ENCODE measurements at places on chromosomes 3 and 15.
A peak's percentile ranks its signal among the peaks of the same experiment; 100 is the strongest.

DNA sequence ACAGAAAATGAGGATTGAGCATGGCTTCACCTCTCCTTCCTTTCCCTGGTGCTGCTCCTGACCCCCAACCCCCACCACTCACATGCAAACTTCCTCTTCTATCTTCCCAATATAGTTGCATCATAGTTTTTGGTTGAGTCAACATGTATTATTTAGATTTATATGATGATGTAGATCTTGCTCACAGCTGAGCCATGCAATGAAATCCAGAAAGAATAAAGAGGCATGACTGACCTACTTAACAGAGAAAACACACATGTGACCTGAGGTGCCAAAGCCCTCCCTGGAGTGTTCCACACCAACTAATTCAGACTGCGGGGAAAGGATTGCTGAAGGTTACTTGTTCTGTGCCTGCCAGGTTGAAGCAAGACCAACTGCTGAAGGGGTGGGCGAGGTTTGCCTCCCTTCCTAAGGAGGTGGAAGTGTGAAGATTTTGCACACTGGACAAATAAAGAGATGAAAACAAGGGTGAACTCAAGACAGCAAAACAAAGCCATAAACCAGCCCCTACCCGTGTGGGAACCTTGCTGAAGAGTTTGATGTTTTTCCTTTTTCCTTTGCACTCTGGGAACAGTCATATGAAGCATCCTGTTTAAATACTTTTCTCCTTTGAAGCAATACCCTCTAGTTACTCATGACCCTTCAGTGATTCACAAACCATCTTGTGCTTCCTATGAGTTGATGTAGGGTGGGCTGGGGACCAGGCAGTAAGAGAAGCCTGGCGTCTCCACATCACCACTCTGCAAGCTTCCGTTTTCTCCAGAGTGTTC is 155.2 kb upstream of the UBE2E1 start:
- H3K4me1 ChIP-seq = no peaks in the 10 kb centered on the region
- no peak overlapping the region for H3K4me3 ChIP-seq
- DNase-seq = no peak
- no peaks in the 10 kb centered on the region for H3K36me3 ChIP-seq

GRCh38 chr3:69143612-69144011 is 21.2 kb upstream of the LMOD3 start:
- no peaks in the 10 kb centered on the region for H3K27me3 ChIP-seq
- no peak overlapping the region for H3K27ac ChIP-seq
- no peaks in the 10 kb centered on the region for H3K4me1 ChIP-seq
- H3K36me3 ChIP-seq = no peaks in the 10 kb centered on the region

DNA sequence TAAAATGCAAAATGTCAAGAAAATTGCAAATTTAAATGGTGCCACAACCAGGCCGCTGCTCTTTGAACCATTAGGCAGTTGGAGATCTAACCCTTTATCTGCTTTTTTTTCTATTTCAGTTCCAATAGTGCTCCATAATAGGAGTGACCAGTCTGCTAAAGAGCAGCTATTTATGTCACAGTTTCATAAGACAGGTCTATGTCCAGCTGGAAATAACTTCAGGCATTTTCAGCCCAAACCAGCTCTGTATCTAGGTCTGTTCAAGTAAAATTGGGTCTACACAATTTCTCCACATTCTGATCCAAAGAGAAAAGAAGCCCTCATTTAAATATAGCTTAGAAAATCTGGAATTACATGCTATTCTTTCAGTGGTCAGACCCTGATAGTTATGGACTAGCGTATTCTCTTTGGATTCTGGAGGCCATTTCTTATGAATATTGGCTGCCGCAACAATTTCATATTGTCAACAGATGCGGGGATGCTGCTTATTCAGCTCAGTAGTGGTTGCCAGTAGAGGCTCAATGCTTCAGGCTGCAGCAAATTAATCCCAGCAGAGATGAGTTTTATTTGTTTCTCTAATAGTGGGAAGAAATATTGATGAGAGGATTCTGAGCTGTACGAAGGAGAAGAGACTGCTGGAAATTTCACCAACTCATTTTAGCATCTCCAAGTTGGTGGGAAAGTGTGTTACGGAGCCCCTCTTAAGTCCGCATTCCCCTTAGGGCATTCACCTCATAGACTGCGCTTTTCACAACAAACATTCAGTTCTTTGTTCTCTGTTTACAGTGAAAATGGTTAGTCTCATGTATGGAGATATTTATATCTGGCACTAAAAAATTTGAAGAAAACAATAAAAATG is 887.0 kb downstream of the ROBO1 start:
- no peak overlapping the region for H3K4me3 ChIP-seq
- no peaks in the 10 kb centered on the region for H3K27me3 ChIP-seq
- no peaks in the 10 kb centered on the region for H3K36me3 ChIP-seq
- no peak for DNase-seq
- no peaks in the 10 kb centered on the region for H3K4me1 ChIP-seq

DNA sequence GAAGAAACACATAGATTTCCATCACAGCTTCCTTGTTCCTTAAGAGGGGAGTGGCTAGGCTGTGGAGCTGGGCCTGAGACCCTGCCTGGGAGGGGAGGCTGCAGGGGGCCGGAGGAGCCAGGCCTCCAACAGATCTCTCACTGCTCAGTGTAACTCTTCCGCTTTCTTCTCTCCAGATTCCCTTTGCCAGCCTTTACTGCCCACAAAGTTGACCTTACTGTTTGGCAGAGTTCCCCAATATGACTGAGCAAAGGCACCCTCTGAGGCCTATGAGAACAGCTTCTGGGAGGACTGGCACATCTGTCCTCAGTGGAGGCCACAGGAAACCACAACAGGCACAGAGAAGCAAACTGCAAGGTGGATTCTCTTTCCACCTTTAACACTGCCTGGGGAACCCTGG is 38.1 kb downstream of the SLCO2A1 start:
- no peaks in the 10 kb centered on the region for H3K27me3 ChIP-seq
- H3K36me3 ChIP-seq = no peaks in the 10 kb centered on the region
- DNase-seq = no peak
- peaks cover 9% of the 10 kb centered on the region for H3K4me1 ChIP-seq
- peak overlapping the region; percentile 38 for H3K27ac ChIP-seq
- no peak overlapping the region for H3K4me3 ChIP-seq

GRCh38 chr3:59131016-59131766 is 81.4 kb upstream of the CFAP20DC start:
- H3K27ac ChIP-seq = no peak overlapping the region
- no peak for DNase-seq
- H3K4me3 ChIP-seq = no peak overlapping the region

DNA sequence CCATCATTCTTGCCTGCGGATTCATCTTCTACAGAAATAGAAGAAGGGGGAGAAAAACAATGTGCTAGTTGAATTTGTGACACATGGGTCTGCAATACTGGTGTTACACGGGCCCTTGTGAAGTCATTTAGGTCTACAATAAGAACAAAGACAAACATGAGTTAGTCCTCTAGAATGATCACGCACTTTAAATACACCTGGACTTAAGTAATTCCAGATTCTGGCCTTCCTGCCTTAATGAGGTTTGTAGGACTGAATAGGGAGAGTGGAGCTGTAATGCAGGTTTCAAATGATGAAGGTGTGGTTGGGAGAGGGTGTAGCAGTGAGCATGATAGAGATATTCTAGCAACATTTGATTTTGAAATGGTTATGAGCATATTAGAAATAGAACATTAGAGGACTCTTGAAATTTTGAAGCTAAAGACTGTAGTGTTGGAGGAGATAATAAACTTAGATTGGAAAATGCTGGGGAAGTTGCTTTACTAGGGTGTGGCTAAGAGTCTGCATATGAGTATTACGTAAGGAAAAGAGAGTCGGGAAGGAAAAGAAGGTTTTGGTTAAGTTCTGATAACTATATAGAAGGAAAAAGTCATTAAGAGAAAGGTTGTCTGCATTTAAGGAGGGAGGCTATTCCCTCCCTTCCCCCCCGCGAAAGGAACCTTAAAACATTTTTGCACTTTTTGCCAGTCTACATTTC is 606 bp downstream of the EIF2A start:
- H3K4me1 ChIP-seq = peaks cover 3% of the 10 kb centered on the region
- H3K4me3 ChIP-seq = peak overlapping the region; percentile 82
- DNase-seq = no peak
- no peaks in the 10 kb centered on the region for H3K27me3 ChIP-seq
- H3K27ac ChIP-seq = peak overlapping the region; percentile 99

DNA sequence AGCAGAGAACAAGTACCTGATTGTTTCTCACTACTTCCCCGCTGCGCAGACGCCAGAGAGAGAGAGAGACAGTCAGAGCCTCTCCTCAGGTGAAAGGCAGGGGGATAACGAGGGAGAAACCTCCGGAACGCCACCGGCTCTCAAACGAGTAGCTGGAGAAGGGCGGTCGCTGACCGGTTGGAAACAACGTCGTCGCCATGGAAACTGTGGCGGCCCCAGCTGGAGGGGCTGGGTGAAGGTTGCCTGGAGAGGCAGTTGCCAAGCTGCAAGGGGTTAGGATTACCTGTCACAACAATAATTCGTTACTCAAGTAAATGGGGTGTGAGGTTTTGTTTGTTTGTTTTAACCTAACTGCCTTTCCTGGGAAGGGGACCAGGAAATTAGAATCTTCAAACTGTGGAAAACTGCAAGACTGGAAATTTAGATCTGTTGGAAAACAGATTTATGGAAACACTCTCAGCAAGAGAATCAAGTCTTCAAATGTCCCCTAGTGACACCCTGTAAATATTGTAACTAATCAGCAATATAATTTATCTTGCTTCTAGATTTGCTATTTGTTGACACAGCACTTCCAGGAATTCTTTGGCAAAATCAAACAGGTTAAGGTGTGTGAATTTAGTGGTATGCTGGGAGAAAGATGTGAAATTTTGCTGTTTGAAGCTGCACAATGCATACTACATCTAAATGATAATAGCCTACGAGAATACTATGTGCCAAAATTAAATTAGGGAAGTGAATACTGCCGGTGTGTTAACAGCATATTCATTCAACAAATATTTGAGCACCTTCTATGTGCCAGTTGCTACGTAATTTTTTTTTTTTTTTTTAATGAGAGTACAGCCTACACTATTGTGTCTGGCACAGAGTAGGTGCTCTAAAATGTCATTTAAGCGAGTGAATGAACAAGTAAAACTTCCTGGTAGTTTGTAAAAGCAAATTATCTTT is at the start of gene DNAH12:
Gene DNAH12 (minus strand): TSS at position 164 of the 945 bp plus-strand sequence. CDS start 1,474 bp downstream, outside the sequence.
- H3K36me3 ChIP-seq = no peaks in the 10 kb centered on the region
- H3K4me1 ChIP-seq = peaks cover 13% of the 10 kb centered on the region
- no peak for DNase-seq
- peak within 1 kb of the TSS; percentile 71 for H3K27ac ChIP-seq

DNA sequence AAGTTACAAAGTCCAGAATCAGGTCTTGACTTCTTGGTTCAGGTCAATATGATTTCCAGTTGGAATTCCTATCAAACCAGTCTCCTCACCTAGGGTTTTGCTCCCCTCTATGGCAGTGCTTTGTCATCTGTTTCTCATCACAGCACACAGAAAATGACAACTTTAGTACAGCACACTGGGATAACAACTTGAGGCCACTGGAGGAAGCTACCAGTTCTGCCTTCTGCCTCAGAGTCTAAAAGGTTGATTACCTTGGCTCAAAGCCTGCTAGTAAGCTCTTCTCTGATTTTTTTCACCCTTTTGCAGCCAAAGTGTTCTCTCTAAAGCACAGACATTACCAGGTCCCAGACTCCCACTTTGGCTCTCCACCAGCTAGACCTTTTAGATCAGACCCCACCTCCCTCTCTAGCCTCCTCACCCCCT is 24.8 kb upstream of the TRIM59 start:
- no peak for DNase-seq
- no peaks in the 10 kb centered on the region for H3K27me3 ChIP-seq
- H3K4me1 ChIP-seq = no peaks in the 10 kb centered on the region

DNA sequence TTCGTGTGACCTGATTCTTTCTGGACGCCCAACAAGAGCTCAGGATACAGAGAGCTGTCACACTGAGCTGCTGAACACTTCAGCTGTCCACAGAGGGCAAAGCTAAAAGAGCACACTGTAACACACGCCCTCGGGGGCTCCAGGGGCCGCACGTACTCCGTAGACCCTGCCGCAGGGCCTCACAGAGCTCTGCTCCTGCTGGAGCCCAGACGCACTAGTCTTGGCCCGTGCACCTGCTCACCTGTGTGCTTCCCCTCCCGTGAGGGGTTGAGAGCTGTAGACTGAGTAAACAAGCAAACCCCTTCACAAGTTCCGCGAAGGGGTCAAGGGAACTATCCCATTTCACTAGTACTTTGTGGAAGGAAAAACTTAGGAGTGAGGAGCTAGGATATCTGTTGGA is 30.7 kb upstream of the TUSC7 start:
- H3K27ac ChIP-seq = no peak overlapping the region
- no peaks in the 10 kb centered on the region for H3K27me3 ChIP-seq
- no peaks in the 10 kb centered on the region for H3K4me1 ChIP-seq
- no peaks in the 10 kb centered on the region for H3K36me3 ChIP-seq
- DNase-seq = no peak

DNA sequence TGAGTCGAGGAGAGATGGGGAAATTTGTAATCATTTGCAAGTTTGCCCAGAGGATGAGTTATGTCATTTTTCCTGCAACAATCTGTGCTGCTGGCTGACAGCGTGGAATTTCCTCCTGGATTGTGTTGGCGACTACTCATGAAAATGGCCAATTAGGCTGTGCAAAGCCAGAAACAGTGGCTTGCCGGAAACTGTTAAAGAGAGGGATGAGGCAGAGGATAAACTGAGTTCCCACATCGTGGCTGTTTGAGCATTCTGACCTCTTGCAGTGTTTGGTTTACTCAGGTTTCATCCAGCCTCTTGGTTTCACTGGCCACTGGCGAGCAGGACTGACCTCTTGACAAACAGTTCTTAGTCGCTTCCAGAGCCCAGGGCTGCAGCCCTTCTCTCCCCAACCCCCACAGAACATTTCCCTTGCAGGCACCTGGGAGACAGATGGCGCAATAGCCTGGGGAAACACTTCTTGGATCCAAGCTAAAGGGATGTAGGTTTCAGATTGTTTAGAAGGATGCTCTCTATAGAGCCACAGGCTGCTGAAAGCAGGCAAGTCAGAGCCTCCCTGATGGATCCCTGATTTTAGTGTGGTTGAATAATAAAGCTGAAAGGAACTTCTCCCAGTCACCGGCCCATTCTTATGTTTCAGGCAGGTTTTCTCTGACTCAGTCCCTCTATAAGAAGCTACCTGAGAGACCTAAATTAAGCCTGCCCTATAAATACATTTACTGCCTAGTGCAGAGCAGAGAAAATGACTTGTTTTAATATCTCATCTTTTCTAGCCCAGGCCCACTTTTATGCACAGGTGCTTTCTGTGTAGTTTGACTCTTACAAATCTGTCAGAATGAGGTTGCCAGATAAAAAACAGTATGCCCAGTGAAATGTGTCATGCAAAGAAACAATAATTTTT is 92.8 kb upstream of the UBE2E1 start:
- H3K4me1 ChIP-seq = no peaks in the 10 kb centered on the region
- H3K27me3 ChIP-seq = no peaks in the 10 kb centered on the region
- DNase-seq = peak; percentile 63
- H3K36me3 ChIP-seq = no peaks in the 10 kb centered on the region
- H3K27ac ChIP-seq = peak overlapping the region; percentile 60
- peak overlapping the region; percentile 13 for H3K4me3 ChIP-seq
